Large intestine (tissue), 12 donors: ENCODE measurements at places on chromosomes 3 and 15. TPM values are rescaled to one million over a fixed set of nuclear protein-coding genes. Genes with fewer than 3 reads are reported as not detected.
A peak's percentile ranks its signal among the peaks of the same experiment; 100 is the strongest.

The GOLGA8T gene
- polyA plus RNA-seq: 0.75 TPM

The TPRG1 gene
- polyA plus RNA-seq: 0.64 TPM

The HCLS1 gene
- polyA plus RNA-seq: 16.4 TPM

The MEIS2 gene
- 19.7 TPM for polyA plus RNA-seq

The WWTR1 gene
- polyA plus RNA-seq: 29.2 TPM

The C2CD4A gene
- polyA plus RNA-seq: 3.6 TPM

The P3H2 gene
- polyA plus RNA-seq: 9.3 TPM

The SLC27A2 gene
- 29.6 TPM for polyA plus RNA-seq

The TMEM212 gene
- not detected for polyA plus RNA-seq

The REC114 gene
- polyA plus RNA-seq: 0.15 TPM

The KCNH8 gene
- polyA plus RNA-seq: 2.2 TPM

The SMAD6 gene
- 25.4 TPM for polyA plus RNA-seq

DNA sequence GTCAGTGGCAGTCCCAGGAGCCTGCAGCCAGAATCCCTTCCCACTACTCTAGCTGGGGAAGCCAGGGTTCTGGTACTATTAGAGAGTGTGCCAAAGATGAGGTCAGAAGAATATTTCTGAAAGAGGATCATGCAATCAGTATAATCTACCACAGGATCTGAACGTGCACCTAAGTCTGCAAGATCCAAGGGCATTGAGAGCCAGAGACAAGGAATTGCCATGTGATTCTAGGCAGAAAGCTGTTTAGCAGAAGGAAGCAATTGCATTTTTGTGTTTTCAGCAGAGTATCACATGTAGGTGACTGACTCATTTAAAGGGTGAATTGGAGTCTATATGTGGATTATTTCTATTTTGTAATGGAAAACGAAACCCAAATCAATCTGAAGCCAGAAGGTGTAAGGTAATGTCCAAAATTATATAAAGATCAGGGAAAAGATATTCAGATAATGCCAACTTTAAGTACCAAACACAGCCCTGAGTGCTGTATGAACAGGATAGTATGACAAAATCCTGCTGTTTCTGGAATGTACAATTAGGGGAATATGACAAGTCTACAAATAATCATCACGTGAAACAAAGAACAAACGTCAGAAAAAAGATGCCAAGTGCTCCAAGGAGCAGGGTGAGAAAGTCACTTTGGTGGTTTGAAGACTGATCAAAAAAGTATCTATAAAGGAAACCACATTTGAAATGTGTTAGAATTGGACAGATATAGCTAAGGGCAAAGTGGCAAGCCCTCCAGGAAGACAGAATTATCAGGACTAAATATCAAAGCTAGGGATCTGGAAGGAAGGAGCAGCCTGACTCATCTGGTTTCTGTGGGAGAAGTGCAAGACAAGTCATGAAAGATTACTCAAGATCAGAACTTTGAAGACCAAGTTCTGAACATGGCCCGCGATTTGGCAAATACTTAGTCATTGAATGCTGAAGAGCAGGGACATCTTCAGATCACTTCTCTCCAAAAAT, 1036.6 kb downstream of the NTRK3 start:
- DNase-seq: no peak

DNA sequence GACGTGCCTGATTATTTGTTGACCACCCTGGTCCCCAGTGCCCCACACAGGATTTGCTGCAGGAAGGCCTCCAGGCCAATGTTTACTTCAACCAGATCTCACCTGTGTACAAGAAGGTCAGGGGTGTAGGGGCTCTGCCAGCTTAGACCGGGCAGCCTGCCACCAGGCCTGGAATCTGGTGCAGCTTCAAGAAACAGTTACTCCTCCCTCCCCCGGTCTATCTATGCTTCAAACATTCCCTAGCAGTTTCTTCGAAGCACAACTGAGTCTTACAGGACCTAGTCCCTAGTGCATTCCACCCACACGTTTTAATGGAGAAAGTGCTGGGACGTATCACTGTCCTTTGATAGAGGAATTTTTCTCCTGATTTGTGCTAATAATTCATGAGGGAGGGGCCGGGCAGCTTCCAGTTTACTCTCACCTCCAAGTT, 8.0 kb downstream of the SH3BP5 start:
- no peak for DNase-seq

DNA sequence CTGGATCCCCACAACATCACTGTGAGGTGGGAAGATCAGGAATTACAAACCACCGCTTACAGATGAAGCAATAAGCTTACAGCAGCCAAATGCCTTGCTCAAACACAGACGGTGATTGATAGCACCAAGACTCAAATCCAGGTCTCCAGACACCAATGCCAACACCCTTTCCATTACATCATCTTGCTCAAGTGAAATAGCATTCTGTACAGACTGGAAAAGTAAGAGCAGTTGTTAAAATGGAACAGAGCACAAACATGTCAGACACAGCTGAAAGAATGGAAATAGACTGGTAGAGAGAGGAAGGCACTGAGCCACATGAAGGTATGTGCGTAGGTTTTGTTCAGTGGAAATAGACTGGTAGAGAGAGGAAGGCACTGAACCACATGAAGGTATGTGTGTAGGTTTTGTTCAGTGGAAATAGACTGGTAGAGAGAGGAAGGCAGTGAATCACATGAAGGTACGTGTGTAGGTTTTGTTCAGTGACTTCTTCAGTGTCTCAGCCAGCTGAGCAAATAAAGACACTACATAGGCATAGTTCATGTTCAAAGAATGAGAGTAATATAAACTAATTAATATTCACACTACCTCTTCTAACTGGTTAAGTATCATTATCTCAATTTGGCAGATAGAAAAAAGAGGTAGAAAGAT, 15.6 kb downstream of the CLDN1 start:
- peak; percentile 65 for DNase-seq

DNA sequence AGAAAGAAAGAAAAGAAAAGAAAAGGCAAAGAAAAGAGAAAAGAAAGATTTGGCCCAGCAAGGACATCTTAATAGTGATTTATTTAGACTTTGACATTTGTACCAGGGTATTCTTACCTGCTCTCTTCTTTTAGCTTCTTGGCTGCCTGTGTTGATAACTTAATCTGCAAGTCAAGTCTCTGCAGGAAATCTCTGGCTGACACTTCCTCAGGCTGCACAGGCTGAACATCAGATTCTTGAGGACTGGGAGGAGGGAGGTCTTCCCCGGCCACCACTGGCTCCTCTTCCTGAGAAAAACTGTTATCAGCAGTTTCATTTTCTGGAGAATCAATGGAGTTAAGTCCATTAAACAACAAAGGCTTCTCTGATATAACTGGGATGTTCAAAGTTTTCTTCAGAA, 12.8 kb downstream of the LYSMD2 start:
- peak; percentile 25 for DNase-seq

DNA sequence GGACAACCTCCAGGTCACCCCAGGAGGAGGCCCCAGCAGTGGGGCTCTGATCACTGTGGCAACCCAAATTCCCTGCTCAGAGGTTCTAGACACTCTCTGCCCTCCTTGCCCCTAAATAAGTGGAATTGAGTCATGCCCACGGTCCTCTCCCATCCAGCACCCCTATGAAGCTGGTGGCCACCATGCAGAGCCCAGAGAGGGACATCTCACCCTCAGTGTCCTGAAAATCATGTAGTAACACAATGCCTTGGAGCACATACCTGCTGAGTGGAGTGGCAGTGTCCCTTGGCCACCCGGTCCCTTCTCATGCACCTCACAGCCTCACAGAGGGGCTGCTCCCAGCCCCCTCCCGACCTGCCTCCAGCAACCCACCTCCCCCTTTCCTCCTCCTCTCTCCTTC, 114.3 kb upstream of the MEF2A start:
- no peak for DNase-seq

DNA sequence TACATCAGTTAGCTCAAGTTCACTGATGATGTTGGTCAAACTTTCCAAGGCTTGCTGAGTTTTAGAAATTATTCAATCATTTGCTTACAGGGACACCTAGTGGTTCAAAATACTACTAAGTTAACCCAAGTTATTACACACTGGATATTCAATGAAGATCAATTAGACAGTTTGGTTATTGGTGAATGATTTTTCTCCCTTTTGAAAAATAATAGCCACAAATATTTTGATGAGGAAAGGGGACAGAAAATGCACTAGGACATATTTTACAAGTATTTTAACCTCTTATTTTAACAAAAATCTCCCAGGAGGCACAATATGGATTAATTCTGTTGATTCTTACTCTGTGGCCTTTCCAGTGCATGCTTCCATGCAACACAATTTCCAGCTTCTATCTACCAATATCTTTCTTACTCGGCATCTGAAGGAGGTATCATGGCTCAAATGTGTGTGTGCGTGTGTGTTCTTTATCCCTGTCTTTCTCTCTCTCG, 20.1 kb upstream of the GOLGA6L2 start:
- no peak for DNase-seq

DNA sequence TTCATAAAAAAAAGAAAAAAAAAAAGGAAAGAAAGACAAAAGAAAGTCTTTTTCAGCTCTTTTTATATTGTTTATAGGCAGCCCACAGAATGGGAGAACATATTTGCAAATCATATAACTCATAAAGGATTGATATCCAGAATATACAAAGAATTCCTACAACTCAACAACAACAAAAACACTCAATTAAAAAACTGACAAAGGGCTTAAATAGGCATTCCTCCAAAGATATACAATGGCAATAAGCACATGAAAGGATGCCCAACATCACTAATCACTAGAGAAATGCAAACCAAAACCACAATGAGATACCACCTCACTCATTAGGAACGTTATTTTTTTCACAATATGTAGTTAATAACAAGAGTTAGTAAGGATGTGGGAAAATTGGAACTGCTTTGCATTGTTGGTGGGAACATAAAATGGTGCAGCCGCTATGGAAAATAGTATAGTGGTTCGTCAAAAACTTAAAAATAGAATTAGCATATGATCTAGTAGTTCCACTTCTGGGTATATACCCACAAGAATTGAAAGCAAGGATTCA, 54.2 kb upstream of the CMTM8 start:
- no peak for DNase-seq

GRCh38 chr15:78212546-78213424, 21.6 kb downstream of the ACSBG1 start:
- DNase-seq: peak; percentile 77

DNA sequence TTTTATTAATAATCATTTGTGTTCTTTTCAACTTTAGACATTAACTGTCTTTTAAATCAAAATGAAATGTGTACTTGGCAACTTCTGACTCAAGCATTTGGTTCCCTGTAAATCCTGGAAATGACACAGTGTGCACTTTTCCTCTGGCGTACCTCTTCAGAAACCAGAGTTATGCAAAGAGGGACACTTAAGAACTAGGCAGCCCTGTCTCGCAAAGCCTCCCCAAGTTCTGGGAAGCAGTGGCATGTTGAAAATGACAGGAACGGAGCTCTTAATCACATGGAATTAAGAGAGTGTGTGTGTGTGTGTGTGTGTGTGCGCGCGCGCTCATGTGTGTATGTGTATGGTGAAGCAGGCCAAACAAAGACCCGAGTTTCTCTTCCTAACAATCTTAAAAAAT, 707.4 kb downstream of the MECOM start:
- no peak for DNase-seq

- no peak for DNase-seq
Measured at GRCh38 chr3:2921452-2921851, 188.7 kb downstream of the IL5RA start.

GRCh38 chr3:81863756-81864155, 102.3 kb upstream of the GBE1 start:
- no peak for DNase-seq

- no peak for DNase-seq
Measured at GRCh38 chr3:160641665-160642309, 35.2 kb upstream of the ARL14 start.

- no peak for DNase-seq
Measured at GRCh38 chr15:34759347-34759746, 4.5 kb upstream of the GJD2 start.

DNA sequence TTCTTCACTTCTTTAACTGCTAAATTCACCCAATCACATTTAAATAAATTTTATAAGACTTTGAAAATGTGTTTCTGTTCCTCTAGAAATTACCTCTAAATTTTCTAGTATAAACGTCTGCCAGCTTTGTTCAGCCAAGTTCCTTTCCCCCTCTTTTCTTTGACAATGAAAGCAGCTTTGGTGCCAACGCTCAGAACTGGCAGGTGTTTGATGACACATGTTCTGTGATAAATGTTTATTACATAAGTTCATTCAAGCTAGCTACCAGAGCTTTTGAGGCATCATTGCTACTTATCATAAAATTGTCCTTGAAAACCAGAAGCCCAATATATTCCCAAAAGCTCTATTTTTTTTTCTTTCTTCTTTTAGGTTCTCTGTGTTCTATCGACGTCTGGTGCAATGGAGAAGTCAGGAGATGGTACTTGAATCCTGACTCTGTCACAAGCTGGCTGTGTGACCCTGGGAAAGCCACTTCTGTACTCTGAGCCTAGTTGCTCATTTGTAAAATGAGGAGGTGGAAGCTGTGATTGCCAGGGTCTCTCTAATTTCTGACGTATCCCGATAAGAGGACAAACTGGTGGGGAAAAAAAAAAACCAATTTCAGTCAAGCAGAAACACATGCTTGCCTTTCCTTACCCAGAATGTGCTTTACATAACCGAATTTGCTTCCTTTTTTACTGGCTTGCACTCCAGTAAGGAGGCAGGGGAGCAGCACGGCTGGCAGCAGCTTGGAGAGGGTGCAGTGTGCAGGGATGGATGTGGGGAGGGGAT, 187.1 kb upstream of the LPP start:
- no peak for DNase-seq

DNA sequence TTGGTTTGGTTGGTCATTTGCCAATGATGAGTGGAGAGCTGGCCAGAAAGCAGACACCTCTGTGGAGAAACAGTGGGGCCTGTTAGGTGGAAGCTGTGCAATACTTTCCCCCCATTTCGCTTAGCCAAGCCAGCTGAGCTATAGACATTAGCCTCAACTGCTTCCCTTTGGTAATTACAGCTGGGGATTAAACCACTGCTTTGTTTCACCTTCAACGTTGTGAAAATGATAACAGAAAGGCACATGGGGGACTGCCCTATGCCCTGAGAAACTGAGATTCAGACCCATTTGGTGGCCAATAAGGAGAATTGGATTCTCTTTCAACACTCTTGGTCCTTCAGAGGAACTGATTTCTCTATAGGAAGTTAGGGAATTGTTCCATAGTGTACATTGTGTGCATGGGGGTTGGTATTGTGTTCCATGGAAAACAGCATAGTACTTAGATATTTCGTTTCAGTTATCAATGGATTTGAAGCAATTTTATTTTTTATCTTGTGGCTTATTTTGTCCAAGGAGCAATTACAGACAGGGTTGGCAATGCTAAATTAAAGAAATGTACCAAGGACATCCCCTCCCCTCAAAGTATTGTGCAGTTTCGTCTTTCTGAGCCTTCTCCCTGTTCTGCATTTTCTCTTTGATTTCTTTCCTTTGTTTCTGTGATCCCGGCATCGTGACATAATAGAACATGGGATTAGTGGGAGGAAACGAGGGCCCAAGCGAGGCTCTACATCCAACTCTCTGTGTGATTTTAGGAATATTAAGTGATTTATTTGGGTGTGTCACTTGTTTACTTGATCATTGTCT, 194.3 kb downstream of the FNDC3B start:
- no peak for DNase-seq

- DNase-seq: no peak
Measured at GRCh38 chr3:83934192-83935021, 1024.4 kb upstream of the CADM2 start.
